Fibroblast of upper back skin (primary cell): ENCODE measurements at places on chromosomes 13 and 19.

DNA sequence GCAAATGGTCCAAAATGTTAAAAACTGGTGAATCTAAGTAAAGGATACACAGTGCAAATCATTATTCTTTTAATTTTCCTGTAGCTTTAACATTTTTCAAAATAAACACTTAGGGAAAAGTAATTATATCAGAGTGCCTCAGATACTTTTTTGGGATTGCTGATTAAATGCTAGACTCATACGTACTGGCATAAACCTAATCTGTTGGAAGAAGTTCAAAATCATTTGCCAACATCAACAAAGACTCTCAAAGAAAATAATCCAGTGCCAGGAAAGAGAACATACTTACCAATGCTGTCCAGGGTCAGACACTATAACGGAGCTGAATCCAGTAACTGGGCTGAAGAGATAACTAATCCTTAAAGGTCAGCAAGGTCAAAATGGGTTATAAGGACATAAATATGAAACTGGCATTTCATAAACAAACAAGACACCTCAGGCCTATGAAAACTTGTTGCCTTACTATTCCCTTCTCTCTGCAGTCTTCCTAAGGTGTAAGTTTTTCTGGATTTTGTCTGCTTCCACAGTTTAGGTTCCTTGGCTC is 3.3 kb upstream of the ZNF420 start:
- DNase-seq: no peak

GRCh38 chr13:78595495-78596398 is 7.6 kb downstream of the POU4F1 start:
- DNase-seq: no peak

GRCh38 chr19:50478901-50479715 is 2.5 kb upstream of the GARIN5A start:
- DNase-seq: peak; percentile 15

GRCh38 chr13:105465251-105465650 is 1070.2 kb downstream of the EFNB2 start:
- DNase-seq: no peak

GRCh38 chr19:48858984-48859710 is 9.3 kb downstream of the PLEKHA4 start:
- no peak for DNase-seq

GRCh38 chr19:56862741-56863140 is 22.2 kb upstream of the PEG3 start:
- no peak for DNase-seq

DNA sequence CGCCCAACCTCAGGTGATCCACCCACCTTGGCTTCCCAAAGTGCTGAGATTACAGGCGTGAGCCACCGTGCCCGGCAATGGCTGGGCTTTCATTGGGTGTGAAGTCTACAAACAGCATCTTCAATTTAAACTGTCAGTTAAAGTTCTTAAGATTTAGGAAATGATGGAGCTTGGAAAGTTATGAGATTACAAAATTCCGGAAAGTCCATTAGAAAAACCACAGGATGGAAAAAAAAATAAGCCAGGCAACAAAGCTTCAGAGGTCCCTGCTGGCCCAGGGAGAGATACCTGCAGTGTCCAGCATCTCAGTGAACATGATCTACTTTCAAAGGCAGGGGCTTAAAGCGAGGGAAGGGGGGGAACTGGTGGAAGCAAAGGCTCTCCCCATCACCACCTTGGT is 4.6 kb upstream of the ZNF587B start:
- DNase-seq: no peak

GRCh38 chr13:107767119-107767518 is 448.2 kb downstream of the LIG4 start:
- DNase-seq: no peak

GRCh38 chr19:13071444-13072187 is 31.0 kb downstream of the LYL1 start:
- no peak for DNase-seq

- DNase-seq: no peak
Observed at GRCh38 chr13:28794396-28794795, 25.7 kb upstream of the MTUS2 start.

- no peak for DNase-seq
Observed at GRCh38 chr19:18441804-18442788, 4.2 kb upstream of the ISYNA1 start.
